ENCODE measurements at places on chromosomes 16 and 17.

GRCh38 chr17:38415250-38416194 lies 12.7 kb upstream of the ARHGAP23 start:
- DNase-seq, result no peak

GRCh38 chr16:85384833-85385462 lies 228.2 kb upstream of the GSE1 start:
- no peak for DNase-seq

GRCh38 chr17:34711646-34712045 lies 132.3 kb downstream of the TMEM132E start:
- no peak for DNase-seq

DNA sequence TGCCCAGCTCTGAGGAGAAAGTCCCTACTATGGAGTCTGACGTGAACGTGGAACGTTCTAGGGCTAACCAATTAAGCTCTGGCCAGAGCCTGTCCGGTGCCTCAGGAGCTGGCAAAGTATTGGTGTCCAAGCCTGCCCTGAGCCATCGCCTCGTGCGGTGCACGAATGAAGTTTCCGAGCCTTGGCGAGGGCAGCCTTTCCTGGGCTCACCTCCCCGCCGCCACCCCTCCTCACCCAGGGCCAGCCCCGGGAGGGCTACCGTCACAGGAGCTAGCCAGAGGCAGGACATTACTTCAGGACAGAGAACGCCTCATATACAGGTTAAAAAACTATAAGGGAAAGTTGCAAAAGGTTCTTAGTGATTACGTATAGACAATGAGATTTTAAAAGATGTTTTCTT lies 23.6 kb upstream of the TRAP1 start:
- DNase-seq, result no peak

GRCh38 chr16:84368308-84368996 lies at the start of gene ATP2C2:
Gene ATP2C2 (plus strand): TSS chr16:84368538. CDS start chr16:84368616, 78 bp downstream.
- no peak for DNase-seq

DNA sequence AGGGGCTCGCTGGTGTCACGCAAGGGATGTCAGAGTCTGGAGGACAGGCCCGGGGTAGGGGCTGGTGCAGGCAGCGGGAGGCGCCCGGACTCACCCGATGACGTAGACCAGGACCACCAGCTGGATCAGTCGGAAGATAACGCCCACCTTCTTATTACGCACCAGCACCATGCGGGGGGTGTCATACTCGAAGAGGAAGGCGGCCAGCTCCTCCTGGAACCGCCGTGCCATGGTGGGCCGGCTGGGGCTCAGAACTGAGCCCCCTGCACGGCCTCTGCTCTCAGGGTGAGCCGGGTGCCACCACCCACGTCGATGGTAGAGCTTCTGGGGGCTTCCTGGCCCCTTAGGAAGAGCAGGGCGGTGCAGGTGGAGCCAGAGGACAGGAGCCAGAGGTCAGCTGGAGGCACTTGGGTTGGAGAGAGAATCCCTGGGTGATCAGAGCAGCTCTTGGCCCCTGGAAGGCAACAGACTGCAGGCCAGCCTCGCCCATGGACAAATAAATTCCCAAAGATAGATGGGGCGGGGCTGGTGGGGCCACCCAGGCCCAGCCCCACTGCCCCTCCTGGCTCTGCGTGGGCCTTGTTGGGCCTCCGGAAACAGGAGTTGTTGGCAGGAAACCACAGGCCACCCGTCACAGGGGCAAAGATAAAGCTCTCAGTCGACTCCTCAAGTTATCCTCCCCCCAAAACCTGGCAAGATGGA lies at the start of gene P2RX1:
Gene P2RX1 (minus strand): TSS at position 471 of the 702 bp plus-strand sequence. CDS start 240 bp downstream, at position 231.
- DNase-seq, result no peak

DNA sequence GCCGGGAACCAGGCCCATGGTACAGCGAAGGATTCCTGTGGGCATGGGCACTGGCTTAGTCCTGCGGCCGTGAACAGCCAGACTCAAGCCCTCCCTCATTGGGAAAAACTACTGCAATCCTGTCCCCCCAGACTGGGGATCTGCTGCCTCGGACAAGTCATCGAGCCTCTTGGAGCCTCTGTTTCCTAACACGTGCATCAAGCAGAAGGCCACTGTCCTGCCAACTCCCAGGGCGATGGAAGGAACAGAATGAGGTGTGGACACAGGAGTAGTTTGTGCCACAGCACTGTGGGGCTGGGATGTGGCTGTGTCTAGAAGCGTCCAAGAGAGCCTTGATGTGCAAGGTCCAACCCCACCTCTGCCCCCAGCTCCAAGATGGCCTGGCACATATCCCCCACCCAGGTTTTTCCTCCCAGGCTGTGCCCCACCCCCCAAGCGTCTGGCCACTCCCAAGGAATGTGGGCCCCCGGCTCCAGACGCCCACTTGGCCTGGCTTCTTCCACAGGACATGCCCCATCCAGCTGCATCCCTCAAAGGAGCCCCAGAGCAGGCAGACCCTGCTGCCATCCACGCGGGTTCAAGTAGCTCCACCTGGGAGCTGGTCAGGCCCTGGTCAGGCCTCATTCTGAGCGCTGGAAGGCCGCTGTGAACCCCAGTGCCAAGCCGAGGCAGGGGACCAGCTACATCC lies 3.4 kb downstream of the CAMKK1 start:
- DNase-seq, result no peak

DNA sequence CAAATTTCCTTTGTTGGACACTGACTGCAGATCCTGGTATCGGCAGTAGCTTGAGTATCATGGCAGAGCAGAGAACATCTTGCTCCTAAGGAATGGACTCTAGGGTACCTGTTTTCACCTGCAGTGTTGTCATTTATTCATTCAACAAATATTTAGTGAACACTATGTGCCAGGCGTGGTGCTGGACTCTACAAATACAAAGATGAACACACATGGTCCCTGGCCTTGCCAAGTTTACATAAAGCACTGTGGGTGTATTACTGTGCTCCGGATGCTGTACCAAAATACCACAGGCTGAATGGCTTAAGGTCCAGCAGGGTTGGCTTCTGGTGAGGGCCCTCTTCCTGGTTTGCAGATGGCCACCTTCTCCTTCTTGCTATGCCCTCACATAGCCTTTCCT lies 14.2 kb upstream of the CCR7 start:
- no peak for DNase-seq

GRCh38 chr17:17111401-17112393 lies 69.4 kb downstream of the MPRIP start:
- DNase-seq, result no peak

DNA sequence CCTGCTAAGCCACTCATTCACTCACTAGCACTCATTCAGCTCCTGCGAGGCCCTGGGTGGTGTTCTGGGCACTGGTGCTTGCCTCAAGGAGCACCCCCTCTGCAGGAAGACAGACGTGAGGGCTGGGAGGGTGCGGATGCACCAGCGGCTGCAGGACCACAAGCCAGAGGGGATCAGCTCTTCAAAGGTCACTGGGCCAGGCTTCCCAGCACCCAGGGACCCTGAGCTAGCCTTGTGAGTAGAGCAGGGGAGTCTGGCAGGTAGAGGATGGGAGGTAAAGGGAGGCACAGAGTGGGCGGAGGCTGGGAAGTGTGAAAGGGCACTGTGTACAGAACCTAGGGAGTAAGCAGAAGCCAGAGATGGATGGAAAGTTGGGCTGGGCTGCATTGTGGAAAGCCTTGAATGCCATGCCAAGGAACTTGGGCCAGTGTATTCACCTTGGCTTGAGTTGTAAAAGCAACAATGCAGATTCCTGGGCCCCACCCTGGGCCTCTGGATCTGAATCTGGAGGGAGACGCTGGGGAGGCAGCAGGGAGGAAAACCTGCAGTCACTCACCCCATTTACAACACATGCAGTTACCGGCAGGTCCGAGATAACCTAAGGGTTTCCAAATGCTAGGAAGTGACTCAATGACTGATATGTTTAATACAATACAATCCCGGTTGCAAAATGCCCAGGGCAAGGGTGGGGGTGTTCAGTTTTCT lies 1.7 kb downstream of the IL4R start:
- no peak for DNase-seq

DNA sequence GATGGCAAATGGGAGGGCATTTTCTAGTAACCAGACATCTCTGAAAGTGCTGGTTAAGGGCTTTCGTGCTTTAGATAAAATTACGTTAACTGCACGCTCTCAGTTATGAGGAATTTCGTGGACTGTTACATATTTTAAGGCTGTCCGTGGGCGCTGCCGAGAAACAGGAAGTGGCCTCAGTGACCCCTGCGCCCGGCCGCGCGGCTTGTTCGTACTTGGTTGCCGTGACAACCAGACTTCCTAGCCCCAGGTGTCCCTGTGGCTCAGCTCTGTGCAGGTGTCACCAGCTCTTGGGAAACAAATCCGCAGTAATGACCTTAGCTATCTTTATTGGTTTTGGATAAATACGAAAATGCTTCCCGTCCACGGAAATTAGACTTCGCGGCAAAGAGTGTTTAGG lies 52.7 kb downstream of the LMF1 start:
- DNase-seq, result no peak

All from brain pericyte (primary cell).